ENCODE measurements at places on chromosomes 4 and X.

- no peak for DNase-seq
These were observed 205.3 kb upstream of the GEMIN8 start for GRCh38 chrX:14235004-14235403.

DNA sequence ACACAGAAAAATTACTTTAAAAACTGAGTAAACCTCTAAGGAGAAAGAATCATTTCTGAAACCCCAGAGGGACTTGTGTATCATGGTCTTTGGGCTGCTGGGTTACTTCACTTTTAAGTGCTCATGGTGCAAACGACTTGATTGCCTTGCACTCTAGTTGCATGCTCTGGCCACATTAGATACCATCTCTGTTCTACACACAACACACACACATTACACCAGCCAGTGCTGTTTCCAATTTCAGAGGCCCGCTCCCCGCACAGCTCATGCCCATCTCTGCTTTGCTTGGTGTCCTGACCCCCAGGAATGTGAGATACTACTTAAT is 2.1 kb downstream of the PPP3CA start:
- DNase-seq: no peak

GRCh38 chr4:154623436-154623835 is 11.0 kb upstream of the FGG start:
- no peak for DNase-seq

DNA sequence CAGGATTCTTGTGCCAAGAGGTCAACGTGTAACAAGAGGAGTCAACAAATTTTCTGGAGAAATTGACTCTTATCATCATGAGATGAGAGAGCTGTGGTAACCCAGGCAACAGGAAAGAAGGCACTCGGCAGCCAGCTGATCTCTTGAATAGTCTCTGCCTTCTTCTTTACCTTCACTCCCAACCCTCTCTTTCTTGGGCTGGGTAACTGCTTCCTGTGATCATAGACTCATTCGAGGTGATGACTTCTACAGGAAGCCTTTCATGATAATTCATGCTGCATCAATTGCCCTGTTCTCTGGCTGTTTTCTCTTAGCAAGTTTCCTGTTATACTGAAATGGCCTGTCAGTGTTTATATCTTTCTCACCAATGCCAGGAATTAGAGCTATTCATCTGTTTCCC is 70.8 kb upstream of the FSTL5 start:
- no peak for DNase-seq

DNA sequence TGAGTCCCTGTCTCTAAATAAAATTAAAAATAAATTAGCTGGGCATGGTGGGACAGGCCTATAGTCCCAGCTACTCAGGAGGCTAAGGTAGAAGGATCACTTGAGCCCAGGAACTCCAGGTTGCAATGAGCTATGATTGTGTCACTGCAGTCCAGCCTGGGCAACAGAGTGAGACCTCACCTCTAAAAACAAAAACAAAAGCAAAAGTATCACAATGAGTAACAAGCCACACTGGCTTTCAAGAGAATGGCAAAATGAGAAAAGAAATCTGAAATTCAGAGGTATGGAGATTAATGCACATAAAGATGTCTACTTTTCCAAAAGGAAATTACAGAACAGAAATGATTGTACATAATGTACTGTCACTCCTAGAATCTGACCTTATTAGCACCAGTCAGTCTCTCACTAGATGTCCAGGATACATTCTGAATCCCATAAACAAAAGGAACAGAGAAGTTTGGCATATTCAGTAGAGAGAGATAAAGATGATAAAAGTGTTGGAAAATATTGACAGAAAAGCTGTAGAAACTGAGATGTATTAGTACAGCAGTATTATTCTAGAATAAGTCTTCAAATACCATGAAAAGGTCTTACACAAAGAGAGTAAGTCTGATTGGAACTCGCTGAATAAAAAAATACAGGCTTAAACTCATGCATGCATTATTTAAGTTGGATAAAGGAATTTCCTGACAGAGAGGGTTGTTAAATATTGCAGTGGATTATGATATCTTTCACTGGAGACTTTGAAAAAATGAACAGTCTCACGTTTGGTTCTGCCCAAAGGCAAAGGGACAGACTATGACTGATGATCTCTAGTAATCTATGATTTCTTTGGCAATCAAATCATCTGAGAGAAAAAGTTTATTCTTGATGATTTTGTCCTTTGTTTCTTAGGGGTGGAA is 102.5 kb downstream of the SH3RF1 start:
- no peak for DNase-seq

DNA sequence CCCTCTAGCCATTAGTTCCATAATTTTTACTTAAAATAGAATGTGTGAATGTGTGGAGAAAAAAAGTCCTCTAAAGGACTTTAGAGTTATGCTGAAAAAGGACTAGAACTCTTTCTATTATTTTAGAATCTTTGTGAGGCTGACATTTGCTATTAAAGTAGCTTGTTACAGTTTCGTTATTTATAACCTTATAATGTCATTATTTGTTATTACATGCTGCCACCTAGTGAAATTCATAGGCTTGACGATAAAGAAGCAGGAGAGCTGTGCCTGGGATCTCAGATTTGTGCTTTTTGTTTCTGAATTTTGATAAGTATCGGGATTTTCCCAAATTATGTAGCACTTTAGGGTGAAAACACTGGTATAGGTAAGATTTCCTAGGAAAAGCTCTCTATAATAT is 38.5 kb upstream of the TAPT1 start:
- no peak for DNase-seq

- no peak for DNase-seq
These were observed 48.3 kb upstream of the MAN2B2 start for GRCh38 chr4:6526671-6527091.

DNA sequence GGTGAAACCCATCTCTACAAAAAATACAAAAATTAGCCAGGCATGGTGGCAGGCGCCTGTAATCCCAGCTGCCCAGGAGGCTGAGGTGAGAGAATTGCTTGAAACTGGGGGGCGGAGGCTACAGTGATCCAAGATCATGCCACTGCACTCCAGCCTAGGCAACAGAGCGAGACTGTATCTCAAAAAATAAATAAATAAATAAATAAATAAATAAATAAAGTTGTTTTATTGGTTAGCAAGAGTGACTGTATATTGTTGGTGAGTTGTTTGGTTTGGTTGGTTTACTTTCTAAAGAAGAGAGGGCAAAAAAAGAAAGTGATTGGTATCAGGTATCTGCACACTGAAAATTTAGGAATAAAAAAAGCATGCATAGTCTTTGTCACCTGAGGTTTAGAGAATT is 501.0 kb downstream of the RPA4 start:
- no peak for DNase-seq

DNA sequence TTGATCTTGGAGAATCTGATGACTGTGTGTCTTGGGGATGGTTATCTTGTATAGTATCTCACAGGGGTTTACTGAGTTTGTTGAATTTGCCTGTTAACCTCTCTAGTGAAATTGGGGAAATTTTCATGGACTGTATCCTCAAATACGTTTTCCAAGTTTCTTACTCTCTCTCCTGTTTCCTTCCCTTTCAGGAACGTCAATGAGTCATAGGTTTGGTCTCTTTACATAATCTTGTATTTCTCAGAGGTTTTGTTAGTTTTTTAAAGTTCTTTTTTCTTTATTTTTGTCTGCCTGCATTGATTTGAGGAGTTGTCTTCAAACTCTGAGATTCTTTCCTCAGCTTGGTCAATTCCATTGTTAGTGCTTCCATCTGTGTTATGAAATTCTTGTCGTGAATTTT is 227.7 kb upstream of the GPRIN3 start:
- no peak for DNase-seq

DNA sequence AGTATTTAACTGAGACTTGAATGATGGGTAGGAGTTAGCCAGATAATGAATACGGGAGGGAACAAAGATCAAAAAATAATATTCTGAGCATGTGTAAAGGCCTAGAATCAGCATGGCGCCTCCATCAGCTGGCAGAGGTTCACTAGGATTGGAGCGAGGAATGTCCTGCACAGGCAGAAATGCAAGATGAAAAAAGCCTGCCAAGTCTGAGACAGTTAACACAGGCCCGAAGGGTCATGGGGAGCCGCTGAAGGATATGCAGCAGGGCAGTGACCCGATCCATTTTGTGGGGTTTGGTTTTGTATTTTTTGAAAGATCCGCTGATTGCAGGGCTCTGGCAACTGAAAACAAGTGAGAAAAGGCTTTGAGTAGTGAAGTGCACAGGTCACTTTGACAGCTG is 40.1 kb downstream of the SMPX start:
- no peak for DNase-seq

- no peak for DNase-seq
These were observed 172.1 kb downstream of the AFF2 start for GRCh38 chrX:148672517-148672916.

- DNase-seq: no peak
These were observed 293.2 kb downstream of the FBXO8 start for GRCh38 chr4:173990126-173990868.

- no peak for DNase-seq
These were observed 179.9 kb downstream of the GABRG1 start for GRCh38 chr4:45944000-45944399.

- DNase-seq: no peak
These were observed 1.6 kb downstream of the HHIP start for GRCh38 chr4:144647590-144647989.

DNA sequence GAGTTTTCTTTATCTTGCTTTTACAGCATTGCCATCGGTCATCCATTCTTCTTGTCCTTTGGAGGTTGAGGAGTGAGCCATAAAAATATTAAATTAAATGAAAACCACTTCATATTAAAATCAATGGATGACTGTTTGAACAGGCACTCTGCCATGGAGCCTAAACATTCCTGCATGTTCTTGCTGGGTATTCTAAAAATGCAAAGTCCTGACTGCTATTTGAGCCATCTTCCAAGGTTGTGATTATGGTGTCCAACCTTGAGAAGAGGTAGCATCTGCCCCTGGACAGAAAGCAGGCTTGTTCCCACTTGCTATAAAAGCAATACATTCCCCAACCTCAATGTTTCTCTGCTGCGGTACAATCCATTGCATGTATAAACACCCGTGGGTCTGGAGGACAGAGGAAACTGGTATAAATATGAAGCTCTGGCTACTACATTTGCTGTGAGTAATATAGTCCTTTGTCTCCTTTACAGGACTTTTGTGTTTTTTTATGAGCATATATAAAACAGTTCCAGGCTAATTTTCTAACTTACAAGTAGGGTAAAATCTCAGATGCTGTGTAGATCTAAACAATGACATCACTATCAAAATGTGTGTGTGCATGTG is 70.9 kb upstream of the FAT4 start:
- no peak for DNase-seq

DNA sequence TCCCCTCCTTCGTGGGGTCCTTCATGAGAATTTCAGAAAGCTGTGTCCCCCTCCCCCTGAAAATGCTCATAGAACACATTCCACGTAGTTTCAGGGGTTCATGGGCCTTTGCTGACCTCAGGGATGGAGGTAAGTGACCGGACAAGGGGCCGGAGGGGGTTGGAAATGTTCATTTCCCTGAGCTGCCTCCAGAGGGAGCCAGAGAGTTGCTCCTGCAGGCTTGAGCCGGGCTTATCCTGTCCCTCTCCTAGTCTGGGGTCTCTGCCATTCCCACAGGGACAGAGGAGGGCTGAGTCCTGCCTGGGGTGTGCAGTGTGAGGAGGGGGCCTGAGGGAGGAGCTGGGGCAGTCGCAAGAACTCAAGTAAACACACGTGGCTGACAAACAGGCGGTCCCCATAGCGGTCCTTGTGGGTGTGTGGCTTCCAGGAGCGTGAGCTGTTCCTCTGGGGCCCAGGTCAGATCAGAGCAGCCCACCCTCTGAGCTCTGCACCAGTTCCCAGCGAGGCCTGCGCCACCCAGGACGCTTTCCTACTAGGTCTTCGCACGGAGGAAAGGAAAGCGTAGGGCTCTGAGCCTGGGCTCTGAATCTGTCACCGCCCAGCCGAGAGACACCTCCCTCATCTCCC is 62.5 kb downstream of the WFS1 start:
- no peak for DNase-seq

DNA sequence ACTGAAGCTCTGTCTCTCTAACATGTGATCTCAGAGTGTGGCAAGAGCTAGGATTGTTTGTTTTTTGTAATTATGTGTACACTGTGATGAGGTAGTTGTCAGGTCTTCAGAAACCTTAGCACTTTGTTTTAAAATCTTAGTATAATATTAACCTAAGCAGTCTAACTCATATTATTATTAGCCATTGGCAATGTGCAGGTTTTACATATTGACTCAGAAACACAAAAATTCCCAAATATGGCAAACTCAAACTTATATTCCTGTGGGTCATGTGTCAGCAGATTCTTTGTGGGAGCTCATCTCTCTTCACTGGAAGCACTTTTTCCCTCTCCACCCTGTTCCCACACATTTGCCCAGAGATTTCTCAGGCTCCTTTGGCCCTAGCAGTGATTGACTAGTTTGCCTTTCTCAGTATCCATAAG is 8.2 kb upstream of the PWWP3B start:
- DNase-seq: no peak

GRCh38 chr4:8039290-8039689 is 99.6 kb upstream of the AFAP1 start:
- no peak for DNase-seq

GRCh38 chr4:120445186-120445585 is 378.5 kb upstream of the MAD2L1 start:
- no peak for DNase-seq

- DNase-seq: no peak
These were observed 7.9 kb upstream of the MSANTD1 start for GRCh38 chr4:3240936-3241522.

DNA sequence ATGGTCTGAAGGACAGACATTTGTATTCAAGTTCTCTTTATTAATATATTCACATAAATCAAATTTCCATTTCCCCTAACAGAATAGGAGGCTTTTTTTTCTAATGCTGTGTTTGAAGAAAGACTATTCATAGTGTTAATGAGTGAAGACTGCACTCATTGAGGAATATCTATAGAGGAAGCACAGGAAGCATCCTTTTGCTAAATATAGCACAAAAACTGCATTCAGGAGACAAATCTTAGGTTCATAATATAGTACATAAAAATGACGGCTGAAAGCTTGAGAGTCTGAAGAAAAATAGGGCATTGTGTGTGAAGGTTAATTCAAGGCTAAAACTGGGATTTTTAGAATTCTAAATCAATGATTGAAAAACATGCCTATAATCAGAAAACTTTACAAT is 50.4 kb upstream of the ANKRD50 start:
- DNase-seq: no peak

DNA sequence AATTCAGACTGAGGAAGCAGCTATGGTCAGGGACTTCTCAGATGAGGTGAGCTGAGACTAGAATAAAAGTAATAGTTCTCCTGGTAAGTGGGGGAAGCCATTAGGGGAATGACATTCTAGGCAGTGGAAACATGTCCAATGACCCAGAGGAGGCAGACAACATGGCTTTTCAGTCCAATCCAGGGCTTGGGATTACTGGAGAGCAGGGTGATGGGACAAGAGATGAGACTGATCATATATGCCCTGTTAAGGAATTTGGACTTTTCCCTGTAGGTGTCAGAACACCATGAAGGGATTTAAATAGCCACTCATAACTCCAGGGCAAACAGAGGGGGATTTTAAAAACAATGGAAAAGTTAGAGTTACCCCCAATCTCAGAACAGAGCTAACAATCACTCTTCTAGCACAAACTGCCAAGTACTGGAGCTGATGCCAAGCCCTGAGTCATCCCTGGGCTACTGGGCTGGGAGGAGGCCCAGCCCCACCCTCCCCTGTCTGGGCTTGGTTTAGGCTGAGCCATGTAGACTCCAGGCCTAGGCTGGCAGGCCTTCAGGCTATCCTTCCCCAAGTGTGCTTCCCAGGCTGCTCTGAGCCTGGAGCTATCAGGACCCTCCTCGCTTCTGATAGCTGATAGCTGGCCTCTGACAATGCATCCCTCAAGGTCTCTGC is 22.7 kb upstream of the MSN start:
- peak; percentile 4 for DNase-seq

- no peak for DNase-seq
These were observed 68.6 kb downstream of the DTHD1 start for GRCh38 chr4:36349938-36350549.

All from stimulated activated CD8-positive, alpha-beta memory T cell treated with anti-CD3 and anti-CD28 coated beads, Interleukin-15, amount 100 ng/mL, for 4 hours (primary cell).